ENCODE measurements at places on chromosomes 7 and 10.

DNA sequence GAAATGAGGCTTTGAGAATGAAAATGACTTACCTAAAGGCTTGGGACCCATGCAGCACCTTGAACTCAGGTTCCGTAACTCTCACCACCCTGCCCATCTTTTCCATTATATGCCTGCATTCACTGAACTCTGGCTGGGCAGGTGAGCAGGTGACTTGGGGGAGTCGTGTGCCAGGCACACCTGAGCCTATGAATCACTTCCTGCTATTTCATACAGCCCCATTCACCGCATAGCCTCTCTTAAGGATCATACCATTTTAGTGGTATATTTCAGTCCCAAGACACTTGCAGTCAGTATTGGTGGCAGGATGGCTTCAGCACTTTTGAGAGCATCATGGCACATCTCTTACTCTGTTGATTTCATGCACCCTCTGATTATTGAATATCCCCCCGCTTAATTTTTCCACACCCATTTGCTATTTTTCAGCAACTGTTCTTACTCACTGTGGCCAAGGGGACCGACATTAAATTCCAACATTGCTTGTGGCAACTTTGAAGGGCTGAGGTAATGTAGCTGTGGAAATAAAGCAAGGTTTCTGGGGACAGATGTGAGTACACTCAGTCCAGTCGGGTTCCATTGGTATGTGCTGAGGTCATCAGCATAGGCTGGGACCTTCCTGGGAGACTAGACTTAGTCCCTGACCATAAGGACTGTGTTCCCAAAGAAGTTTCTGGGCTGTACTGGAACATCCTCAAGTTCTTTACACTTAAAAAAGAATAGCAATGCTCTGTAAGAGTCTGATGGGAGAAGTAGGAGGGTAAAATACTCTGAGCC, 39.8 kb upstream of the ZNF438 start:
- no peak for DNase-seq

DNA sequence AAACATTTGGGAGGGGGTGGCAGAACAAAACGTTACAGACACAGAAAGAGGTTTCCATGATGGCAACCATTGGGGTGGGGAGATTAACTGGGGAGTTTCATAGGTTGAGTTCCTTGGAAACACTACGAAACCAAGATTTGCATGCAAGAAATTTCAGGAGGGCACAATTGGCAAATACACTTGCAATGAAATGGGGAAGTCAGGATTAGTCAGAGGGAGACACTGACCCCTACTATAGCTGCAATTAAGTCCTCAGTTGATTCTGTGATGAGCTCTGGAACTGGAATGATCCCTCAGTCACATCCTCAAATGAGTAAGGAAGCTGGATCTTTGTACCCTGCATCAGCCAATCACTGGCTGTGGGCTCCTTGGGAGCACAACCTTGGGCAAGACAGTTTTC, 22.1 kb downstream of the CPEB3 start:
- no peak for DNase-seq

DNA sequence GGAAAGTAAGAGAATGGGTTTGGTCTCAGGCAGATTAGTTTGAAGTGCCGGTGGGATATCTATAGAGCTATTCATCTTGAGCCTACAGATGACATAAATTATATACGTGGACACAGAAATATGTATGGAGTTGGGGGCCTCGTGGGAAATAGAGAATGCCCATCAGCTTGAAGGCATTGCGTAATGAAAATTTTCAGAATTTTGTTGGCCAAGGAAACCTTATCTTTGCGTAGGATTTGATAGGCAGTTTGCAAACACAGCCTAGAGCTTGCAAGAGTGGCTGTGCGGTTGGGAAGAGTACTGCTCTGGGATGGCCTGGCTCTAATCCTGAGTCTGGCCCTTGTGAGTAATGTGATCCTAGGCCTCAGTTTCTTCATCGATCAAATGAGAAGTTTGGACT, 32.3 kb downstream of the MCM10 start:
- no peak for DNase-seq

- no peak for DNase-seq
Observed at GRCh38 chr7:154627646-154628290, 375.2 kb downstream of the PAXIP1 start.

- no peak for DNase-seq
Observed at GRCh38 chr10:92181575-92181974, 109.3 kb downstream of the CPEB3 start.

- no peak for DNase-seq
Observed at GRCh38 chr10:90226517-90226916, 525.1 kb downstream of the KIF20B start.

- no peak for DNase-seq
Observed at GRCh38 chr7:40760987-40761386, 626.2 kb downstream of the SUGCT start.

GRCh38 chr10:80265740-80266512, 23.5 kb downstream of the MAT1A start:
- DNase-seq, result no peak

DNA sequence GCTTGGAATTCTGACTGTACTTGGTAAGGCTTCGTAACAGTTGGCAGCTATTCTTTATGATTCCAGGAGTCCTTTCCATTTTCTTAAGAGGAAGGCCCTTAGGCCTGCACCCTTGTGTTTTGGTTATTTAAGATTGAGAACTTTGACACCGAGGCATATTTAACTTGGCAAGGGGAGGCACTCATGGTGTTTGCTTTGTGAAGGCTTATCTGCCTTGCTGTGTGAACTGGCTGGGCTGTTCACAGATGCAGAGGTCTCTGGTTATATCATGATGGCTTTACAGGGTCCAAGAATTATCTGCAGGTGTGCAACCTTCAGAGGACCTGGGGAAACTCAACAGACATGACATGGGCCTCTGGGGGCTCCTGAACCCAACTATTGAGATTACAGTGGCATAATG, 833 bp upstream of the PNLIPRP1 start:
- DNase-seq, result no peak

- DNase-seq, result no peak
Observed at GRCh38 chr10:4568731-4569130, 257.3 kb upstream of the AKR1E2 start.

All from H1 (cell line).